ENCODE measurements at places on chromosomes 1 and 21. TPM values are rescaled to one million over a fixed set of nuclear protein-coding genes. Genes with fewer than 3 reads are reported as not detected.

- H3K4me3 ChIP-seq, result no peak overlapping the region
- no peaks in the 10 kb centered on the region for H3K36me3 ChIP-seq
- no peaks in the 10 kb centered on the region for H3K27me3 ChIP-seq
- H3K27ac ChIP-seq, result peak overlapping the region; percentile 98
- no peak for DNase-seq
- peaks cover 50% of the 10 kb centered on the region for H3K4me1 ChIP-seq
Measured at GRCh38 chr1:203511930-203512329, 18.0 kb downstream of the OPTC start.

GRCh38 chr1:150841626-150842025, 33.6 kb upstream of the CTSK start:
- H3K27ac ChIP-seq, result no peak overlapping the region
- no peak overlapping the region for H3K4me3 ChIP-seq
- no peak for DNase-seq
- H3K4me1 ChIP-seq, result no peaks in the 10 kb centered on the region
- no peaks in the 10 kb centered on the region for H3K27me3 ChIP-seq

DNA sequence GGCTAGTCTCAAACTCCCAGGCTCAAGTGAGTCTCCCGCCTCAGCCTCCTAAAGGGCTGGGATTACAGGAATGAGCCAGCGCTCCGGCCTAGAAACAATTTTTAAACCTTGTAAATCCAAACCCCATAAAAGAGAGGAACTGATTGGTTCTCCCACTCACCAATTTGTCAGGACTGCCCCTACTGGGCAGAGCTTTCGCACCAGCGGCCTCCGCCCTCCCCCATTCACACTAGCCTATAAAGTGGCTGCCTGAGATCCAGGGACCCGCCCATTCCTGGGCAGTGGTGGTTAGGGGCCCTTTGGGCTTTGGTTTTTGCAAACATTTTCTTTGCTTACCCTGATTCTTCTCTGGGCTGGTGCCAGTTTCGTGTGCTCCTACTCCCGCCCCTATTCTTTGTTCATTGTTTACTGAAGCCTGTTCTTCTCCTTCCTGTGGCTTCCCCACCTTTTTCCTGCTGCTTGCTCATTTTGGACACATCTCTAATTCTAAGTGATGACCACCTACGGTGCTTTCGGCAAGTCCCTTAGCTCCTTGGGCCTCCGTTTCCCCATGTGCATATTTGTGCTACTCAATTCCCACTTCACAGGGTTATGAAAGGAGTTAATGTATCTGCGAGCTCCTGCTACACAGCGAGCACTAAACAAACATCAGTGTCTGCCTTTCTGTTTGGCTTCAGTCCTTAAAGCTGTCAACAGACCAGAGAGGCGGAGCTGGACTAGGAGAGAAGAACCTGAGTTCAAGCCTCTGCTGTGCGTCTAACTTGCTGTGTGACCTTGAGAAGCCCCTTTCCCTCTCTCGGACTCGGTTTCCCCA, 39.8 kb upstream of the CLIC4 start:
- peak overlapping the region; percentile 16 for H3K4me3 ChIP-seq
- H3K36me3 ChIP-seq, result no peaks in the 10 kb centered on the region
- H3K27ac ChIP-seq, result peak overlapping the region; percentile 94
- H3K27me3 ChIP-seq, result no peaks in the 10 kb centered on the region
- DNase-seq, result peak; percentile 95
- peaks cover 36% of the 10 kb centered on the region for H3K4me1 ChIP-seq

GRCh38 chr1:12001249-12001917, 17.9 kb upstream of the MIIP start:
- H3K27me3 ChIP-seq, result no peaks in the 10 kb centered on the region
- H3K36me3 ChIP-seq, result peaks cover 53% of the 10 kb centered on the region
- H3K4me1 ChIP-seq, result peaks cover 10% of the 10 kb centered on the region
- DNase-seq, result no peak
- no peak overlapping the region for H3K27ac ChIP-seq

DNA sequence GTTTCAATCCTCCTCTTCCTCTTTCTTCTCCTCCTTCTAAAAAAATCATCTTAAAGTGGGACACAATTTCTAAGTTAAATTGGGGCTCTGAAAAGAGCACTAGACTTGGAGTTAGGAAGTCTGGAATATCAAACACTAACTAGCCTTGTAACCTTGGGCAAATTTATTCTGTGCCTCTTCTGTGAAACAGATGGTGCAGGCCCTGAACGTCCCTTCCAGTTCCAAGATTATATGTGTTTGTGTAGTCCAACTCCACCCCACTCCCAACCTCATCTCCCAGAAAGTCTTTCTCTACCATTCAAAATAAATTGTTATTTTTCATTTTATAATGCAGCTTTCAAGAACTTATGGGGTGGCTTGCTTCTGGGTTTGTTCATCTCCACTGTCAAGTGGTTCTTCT, 630.0 kb downstream of the LMO4 start:
- H3K4me3 ChIP-seq, result no peak overlapping the region
- no peak overlapping the region for H3K27ac ChIP-seq
- no peak for DNase-seq
- peaks cover 19% of the 10 kb centered on the region for H3K4me1 ChIP-seq
- no peaks in the 10 kb centered on the region for H3K36me3 ChIP-seq

DNA sequence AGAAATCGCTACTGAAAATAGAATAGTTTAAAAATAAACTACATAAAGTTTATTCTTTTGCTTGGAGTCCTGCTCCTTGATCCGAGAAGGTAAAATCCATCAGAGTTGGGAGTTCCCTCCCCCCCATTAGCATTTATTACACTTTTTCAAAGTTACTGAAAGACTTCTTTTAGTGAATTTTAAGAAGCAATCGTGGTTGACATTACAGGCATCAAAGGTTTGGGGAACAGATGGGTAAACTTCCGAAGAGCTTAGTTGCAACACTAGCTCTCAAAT, 31.0 kb upstream of the NFIA start:
- H3K4me3 ChIP-seq, result no peak overlapping the region
- no peaks in the 10 kb centered on the region for H3K36me3 ChIP-seq
- H3K4me1 ChIP-seq, result peaks cover 3% of the 10 kb centered on the region
- no peak overlapping the region for H3K27ac ChIP-seq

GRCh38 chr1:9319208-9319788, 26.6 kb downstream of the SPSB1 start:
- no peak overlapping the region for H3K4me3 ChIP-seq
- DNase-seq, result no peak
- no peak overlapping the region for H3K27ac ChIP-seq
- peaks cover 61% of the 10 kb centered on the region for H3K4me1 ChIP-seq
- no peaks in the 10 kb centered on the region for H3K36me3 ChIP-seq

DNA sequence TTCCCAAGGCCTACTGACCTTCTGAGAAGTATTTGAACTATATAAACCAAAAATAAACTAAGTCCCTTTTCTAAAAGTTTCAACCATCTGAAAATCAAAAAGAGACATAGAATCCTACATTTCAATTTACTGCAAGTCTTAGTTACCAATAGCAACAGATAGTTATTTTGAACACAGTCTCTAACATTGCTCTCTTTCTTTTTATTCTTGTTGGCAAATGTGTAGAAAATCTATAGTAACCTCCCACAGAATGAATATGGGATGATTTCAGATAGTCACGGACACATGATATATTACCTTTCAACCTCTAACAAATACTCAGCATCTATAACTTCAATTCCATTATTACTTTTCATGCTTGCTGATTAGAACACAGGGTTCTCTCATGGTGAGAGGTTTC, 68.9 kb upstream of the RAB3GAP2 start:
- no peaks in the 10 kb centered on the region for H3K4me1 ChIP-seq
- no peak for DNase-seq
- no peak overlapping the region for H3K27ac ChIP-seq
- no peak overlapping the region for H3K4me3 ChIP-seq
- no peaks in the 10 kb centered on the region for H3K36me3 ChIP-seq

- peaks cover 4% of the 10 kb centered on the region for H3K4me1 ChIP-seq
- H3K36me3 ChIP-seq, result no peaks in the 10 kb centered on the region
- no peak overlapping the region for H3K4me3 ChIP-seq
Measured at GRCh38 chr1:232372841-232373440, 257.0 kb downstream of the SIPA1L2 start.

Gene IFT25
- total RNA-seq, result 29.4 TPM

Gene THEMIS2
- total RNA-seq, result 0.79 TPM

Gene PRR9
- 0.52 TPM for total RNA-seq

Gene RGS4
- total RNA-seq, result 23.8 TPM

Gene KRTCAP2
- total RNA-seq, result 161 TPM

Gene S100B
- 1.0 TPM for total RNA-seq

Gene HTR6
- not detected for total RNA-seq

Gene PRAMEF25
- 0.14 TPM for total RNA-seq

Gene TLCD4
- total RNA-seq, result 0.99 TPM

Gene KLHDC9
- 1.5 TPM for total RNA-seq

All from astrocyte (in vitro differentiated cells and primary cell).